GM23248 (cell line): ENCODE measurements at places on chromosomes 6 and 20. TPM values are rescaled to one million over a fixed set of nuclear protein-coding genes. Genes with fewer than 3 reads are reported as not detected.

Gene FOXQ1
- polyA plus RNA-seq = not detected in 2 replicates

Gene LY6G6C
- not detected in 2 replicates for polyA plus RNA-seq

Gene AVP
- not detected in 2 replicates for polyA plus RNA-seq

Gene GRM1
- not detected in 2 replicates for polyA plus RNA-seq

Gene PGC
- not detected in 2 replicates for polyA plus RNA-seq

Gene CEP250
- polyA plus RNA-seq = 21.7 and 21.8 TPM in 2 replicates
